CD8-positive, alpha-beta memory T cell (primary cell): ENCODE measurements at places on chromosomes 12 and 14. TPM values are rescaled to one million over a fixed set of nuclear protein-coding genes. Genes with fewer than 3 reads are reported as not detected.

Gene KRT79
- not detected for polyA plus RNA-seq

Gene NUAK1
- 0.16 TPM for polyA plus RNA-seq

Gene DEGS2
- 0.72 TPM for polyA plus RNA-seq

Gene TPH2
- not detected for polyA plus RNA-seq

Gene ADCY4
- 0.64 TPM for polyA plus RNA-seq

Gene RPL10L
- polyA plus RNA-seq: not detected

Gene STYK1
- polyA plus RNA-seq: 2.1 TPM

Gene KCNJ8
- not detected for polyA plus RNA-seq

Gene CBLN3
- not detected for polyA plus RNA-seq

Gene SLC17A8
- polyA plus RNA-seq: not detected

Gene GLS2
- polyA plus RNA-seq: 3.2 TPM

Gene RARG
- 15.4 TPM for polyA plus RNA-seq

Gene IAPP
- polyA plus RNA-seq: not detected

Gene DPF3
- 1.3 TPM for polyA plus RNA-seq

Gene MIP
- 0.07 TPM for polyA plus RNA-seq

Gene ITGB7
- polyA plus RNA-seq: 292 TPM

Gene TBC1D30
- polyA plus RNA-seq: not detected

Gene FAM222A
- 0.32 TPM for polyA plus RNA-seq

Gene NKX2-1
- not detected for polyA plus RNA-seq

Gene LGMN
- polyA plus RNA-seq: 7.0 TPM

Gene NR1H4
- not detected for polyA plus RNA-seq

Gene BHLHE41
- polyA plus RNA-seq: not detected

Gene CELA1
- polyA plus RNA-seq: 0.71 TPM

Gene TMEM52B
- polyA plus RNA-seq: not detected

Gene ALG10B
- polyA plus RNA-seq: 1.0 TPM

Gene FAR2
- 4.0 TPM for polyA plus RNA-seq

Gene DPPA3
- not detected for polyA plus RNA-seq
